Fibroblast of the aortic adventitia (primary cell): ENCODE measurements at places on chromosomes 7 and 10. TPM values are rescaled to one million over a fixed set of nuclear protein-coding genes. Genes with fewer than 3 reads are reported as not detected.

DNA sequence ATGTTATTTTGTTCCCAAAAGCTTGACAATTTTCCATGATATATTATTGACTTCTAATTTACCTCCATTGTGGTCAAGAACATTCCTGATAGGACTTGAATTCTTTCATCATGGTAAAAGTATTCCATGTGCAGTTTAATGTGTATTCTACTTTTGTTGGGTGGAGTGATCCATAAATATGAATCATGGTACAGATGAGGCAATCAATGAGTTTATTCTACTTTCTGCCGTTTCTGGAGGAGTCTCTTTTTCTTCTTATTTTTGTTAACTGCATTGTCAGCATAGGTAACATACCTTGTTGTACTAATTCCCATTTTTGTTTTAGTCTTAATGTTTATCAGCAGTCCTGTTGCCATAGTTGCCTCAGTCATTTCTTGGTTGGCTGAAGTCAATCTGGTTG, 69.6 kb downstream of the SHOC2 start:
- peak; percentile 26 for DNase-seq

DNA sequence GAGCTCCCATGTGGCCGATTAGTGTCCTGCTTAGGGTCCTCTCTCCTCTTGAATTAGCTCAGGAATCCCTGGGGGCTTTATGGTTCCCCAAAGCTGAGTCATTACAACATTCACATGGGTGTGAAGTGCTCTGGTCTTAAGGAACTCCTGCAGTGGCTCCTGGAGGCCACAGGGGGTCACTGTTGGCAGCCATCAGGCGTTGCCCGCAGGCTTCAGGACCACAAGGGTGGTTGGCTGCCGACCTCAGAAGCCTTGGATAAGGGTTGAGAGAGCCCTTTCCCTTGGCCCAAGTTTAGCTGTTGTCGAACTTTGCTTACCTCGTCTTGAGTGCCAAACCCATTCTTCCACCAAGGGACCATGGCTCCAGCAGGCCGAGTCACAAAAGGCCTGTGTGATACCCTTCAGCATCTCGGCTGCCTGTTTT, 61.7 kb downstream of the SH2D4B start:
- peak; percentile 24 for DNase-seq

SPDYE5 gene
- 0.09 TPM in 1 of 2 replicates, not detected in the other for total RNA-seq

OGA gene
- 93.7 and 165 TPM in 2 replicates for total RNA-seq

PILRB gene
- total RNA-seq: 4.4 and 8.1 TPM in 2 replicates

- DNase-seq: no peak
Measured at GRCh38 chr7:150916670-150917069, 61.5 kb downstream of the KCNH2 start.

GRCh38 chr7:42471573-42472174, 234.7 kb upstream of the GLI3 start:
- no peak for DNase-seq

GRCh38 chr7:151451626-151452571, 12.0 kb upstream of the CRYGN start:
- DNase-seq: no peak

DNA sequence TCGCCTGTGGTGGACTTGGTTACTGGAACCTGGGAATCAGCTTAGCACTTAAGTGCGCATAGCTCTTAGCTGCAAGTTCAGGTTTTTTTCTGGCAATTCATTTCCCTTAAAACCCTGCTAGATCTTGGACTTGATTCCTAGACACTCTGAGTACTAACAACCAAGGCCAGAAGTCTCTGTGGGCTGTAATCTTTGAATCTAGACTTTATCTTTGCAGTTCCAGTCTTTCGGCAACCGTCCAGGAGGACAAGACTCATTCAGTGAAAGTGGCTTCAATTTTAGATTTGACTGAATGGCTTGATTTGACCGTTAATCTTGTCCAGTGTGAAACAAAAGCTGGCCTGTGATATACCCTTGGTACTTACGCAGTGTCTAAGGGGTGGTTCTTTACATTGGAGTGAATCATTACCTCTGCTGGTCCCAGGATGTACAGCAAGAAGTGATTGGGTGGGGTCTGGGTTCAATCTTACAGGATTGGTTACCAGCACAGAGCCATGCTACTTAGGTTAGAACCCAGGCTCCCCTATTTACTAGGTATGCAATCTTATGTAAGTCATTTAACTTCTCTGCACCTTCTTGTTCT, 16.4 kb downstream of the PTTG1IP2 start:
- no peak for DNase-seq

ZPBP gene
- not detected in 2 replicates for total RNA-seq

- no peak for DNase-seq
Measured at GRCh38 chr7:51705701-51706100, 389.1 kb upstream of the COBL start.

GRCh38 chr10:70437721-70438120, 3.8 kb downstream of the NODAL start:
- DNase-seq: no peak

GRCh38 chr10:92747066-92747465, 57.3 kb downstream of the HHEX start:
- DNase-seq: no peak

ADRB1 gene
- not detected in 2 replicates for total RNA-seq

DNA sequence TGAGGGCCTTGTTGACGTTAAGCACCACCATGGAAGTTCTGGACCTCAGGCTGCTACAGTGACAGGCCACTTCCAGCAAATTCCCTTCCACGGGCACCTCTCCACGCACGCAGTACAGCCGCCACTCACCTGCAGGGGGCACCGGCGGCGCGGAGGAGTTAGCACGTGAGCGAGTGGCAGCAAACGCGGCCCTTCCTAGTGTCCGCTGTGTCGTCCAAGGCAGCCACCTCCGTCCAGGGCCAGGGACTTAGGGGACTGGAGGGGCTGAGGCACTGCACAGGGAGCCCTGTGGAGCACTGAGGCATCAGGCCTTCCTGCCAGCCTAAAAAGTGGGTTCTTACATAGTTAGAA, 164.4 kb downstream of the SVIL start:
- no peak for DNase-seq

FAM25A gene
- not detected in 2 replicates for total RNA-seq

GRCh38 chr10:78942091-78942501, 126.7 kb upstream of the ZMIZ1 start:
- DNase-seq: peak; percentile 28

- DNase-seq: no peak
Measured at GRCh38 chr10:1420661-1421362, 316.5 kb downstream of the ADARB2 start.

CNTNAP2 gene
- total RNA-seq: under 0.01 TPM in 1 of 2 replicates, not detected in the other

MARCHF5 gene
- total RNA-seq: 13.5 and 14.0 TPM in 2 replicates

- DNase-seq: no peak
Measured at GRCh38 chr10:32308027-32308603, 38.8 kb downstream of the EPC1 start.

CALHM3 gene
- total RNA-seq: not detected in 2 replicates

TUBAL3 gene
- not detected in 2 replicates for total RNA-seq

C10orf90 gene
- total RNA-seq: 1.1 TPM in 1 of 2 replicates, not detected in the other

DNA sequence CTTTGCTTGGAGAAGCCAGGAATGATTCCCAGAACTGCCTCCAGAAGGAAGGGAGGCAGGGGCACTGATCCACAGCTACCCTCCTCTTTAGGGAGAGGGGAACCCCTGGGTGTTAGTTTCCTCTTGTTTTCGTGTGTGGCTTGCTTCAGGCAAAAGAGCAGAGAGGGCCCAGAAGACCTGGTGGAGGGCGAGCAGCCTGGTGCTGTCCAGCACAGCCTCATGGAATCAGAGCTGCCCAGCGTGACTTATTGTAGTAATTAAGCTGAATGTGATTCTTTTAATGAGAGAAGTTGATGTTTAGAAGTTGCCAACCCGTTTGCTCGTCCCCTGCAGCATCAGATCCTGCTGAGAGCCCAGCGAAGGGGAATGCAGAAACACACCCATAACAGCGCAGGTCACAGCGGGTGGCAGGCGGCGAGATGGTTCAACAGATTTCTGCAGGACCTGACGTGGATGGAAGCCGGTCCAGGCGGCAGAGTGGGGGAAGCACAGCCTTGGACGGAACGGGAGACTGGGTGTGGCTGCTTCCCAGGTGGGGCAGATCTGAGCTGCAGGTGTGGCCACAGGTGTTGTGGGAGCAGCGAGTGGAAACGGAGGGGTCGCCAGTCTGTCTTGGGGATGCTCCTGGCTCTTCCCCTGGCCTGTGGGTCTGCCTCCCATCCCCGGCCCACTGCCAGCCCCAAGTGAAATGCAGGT, 53.7 kb upstream of the SHH start:
- no peak for DNase-seq

DNA sequence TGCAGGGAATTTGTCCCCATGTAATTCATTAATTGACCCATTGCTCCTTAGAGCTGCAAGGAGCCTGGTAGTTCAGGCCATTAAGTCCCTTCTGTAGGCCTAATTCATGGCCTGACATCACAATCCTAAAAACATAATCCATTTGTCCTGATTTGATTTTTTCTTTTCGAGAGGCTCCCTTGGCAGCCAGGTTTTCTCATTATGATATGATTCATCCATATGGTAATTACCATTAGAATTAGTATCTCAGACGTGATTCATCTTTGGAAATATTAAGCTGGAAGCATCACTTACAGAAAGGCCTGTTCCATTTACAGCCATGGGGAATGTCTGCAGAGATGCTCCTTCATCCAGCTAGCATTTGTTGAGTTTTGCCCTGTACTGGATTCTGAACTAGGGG, 128.5 kb downstream of the PLCE1 start:
- DNase-seq: no peak

- no peak for DNase-seq
Measured at GRCh38 chr10:45452268-45452667, 78.3 kb downstream of the ALOX5 start.

GRCh38 chr10:78828647-78829539, 239.9 kb upstream of the ZMIZ1 start:
- no peak for DNase-seq

DNA sequence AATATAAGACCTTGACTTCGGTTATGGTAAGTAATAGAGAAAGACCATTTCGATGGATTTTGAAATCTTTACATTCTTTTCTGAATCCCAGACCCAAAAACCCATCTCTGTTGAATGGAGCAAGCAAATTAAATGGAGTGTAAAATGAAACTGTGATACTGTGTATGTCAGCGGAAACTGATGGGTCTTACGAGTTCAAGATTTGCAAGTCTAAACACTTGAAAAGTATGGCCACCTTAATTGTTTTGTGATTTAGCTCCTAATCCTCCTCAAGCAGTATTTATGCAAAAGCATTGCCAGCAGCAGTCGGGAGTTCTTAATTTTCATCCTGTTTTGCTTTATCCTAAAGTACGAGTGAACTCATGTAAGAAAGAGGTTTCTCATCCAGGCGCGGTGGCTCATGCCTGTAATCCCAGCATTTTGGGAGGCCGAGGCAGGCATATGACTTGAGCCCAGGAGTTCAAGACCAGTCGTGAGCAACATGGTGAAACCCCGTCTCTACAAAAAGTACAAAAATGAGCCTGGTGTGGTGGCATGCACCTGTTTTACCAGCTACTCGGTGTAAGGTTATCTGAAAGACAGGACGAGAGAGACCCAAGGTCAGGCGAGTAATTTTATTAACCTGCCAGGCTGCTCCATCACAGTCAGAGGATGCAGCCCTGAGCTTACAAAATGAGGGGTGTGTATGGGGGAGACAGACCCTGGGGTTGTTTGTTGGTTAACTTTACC, 5.8 kb upstream of the DHTKD1 start:
- DNase-seq: no peak

GRCh38 chr7:97865104-97865503, 7.1 kb downstream of the ASNS start:
- DNase-seq: no peak

- no peak for DNase-seq
Measured at GRCh38 chr7:3836855-3837254, 535.8 kb downstream of the SDK1 start.

DNA sequence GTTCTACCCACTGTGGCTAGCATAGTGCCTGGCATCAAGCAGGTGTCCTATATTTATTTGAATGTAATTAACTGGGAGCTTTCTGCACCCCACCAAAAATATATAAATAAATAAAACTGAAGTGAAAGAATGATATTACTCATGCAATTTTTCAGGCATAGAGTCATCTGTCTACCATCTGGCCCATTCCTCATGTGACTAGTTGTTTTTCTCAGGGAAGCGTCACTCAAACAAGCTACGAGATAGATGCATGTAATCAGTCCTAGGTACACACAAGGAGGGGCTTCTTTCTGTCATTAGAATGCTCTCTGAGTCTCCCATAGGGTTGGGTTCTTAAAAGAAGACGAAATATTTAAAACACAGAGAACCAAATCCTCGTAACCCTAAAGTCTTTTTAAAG, 255.5 kb upstream of the KMT2E start:
- DNase-seq: no peak

GRCh38 chr7:92639966-92640365, 49.8 kb upstream of the FAM133B start:
- DNase-seq: no peak

- DNase-seq: peak; percentile 49
Measured at GRCh38 chr7:42262964-42263363, 26.0 kb upstream of the GLI3 start.

GSTO2 gene
- 3.4 and 8.9 TPM in 2 replicates for total RNA-seq

GRCh38 chr7:74657692-74658177, at the start of gene GTF2I:
GTF2I (plus strand) TSS chr7:74657718; CDS start chr7:74689129, 31,411 bp downstream.
- no peak for DNase-seq

- DNase-seq: peak; percentile 25
Measured at GRCh38 chr7:147483634-147484292, 1106.8 kb upstream of the C7orf33 start.

BMPER gene
- total RNA-seq: 45.4 and 157 TPM in 2 replicates

FZD8 gene
- 8.8 and 15.4 TPM in 2 replicates for total RNA-seq

DNA sequence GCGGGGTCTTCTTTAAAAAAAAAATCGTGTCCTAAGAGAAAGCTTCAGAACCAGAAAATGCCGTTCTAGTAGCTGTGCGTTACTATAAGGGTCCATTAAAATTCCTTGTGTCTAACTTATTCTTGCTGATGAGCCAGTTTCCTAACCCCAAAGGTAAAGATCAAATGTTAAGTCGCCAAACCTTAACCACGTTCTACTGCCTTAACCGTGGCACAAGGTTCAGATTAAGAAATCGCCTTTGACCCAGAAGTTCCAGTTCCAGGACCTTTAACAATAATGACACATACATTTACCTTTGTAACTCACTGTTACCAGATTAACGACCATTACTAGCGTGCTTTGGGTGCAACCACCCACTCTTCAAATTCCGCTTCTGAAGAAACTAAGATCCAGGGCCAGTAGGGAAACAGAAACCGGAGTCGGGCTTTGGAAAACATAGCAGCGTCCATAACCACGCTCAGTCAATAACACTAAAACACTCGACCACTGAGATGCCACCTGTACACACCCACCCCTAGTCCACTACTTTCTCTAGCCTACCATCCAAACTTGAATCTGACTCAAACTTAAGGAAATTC, 620 bp downstream of the BET1 start:
- DNase-seq: peak; percentile 39

- no peak for DNase-seq
Measured at GRCh38 chr10:7804216-7804615, 14.1 kb upstream of the TAF3 start.

DNA sequence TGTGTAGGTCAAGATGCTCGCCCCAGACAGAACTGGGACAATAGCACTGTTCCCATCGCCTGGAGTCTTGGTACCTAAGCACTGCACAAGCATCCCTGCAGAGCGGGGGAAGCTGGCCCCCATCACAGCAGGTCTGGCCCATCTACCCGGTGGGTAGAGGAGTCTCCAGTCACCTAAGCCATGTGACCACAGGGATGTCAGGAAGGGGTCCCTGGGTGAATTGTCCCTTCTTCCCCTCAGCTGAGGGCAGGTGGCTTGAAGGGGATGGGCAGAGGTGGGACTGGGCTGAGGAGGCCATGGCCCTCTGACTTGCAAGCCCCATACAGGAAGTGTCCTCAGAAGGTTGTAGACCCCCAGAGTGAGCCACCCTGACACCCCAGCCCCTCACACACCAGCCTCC, 39.7 kb downstream of the FRMPD2 start:
- no peak for DNase-seq

GRCh38 chr10:43943119-43943817, 294.6 kb upstream of the ZNF32 start:
- DNase-seq: no peak

ADCY1 gene
- total RNA-seq: 0.25 and 0.72 TPM in 2 replicates

- no peak for DNase-seq
Measured at GRCh38 chr10:88507826-88508453, 75.2 kb downstream of the RNLS start.
